ENCODE measurements at places on chromosomes 12 and 14. TPM values are rescaled to one million over a fixed set of nuclear protein-coding genes. Genes with fewer than 3 reads are reported as not detected.
A peak's percentile ranks its signal among the peaks of the same experiment; 100 is the strongest.

- DNase-seq, result no peak
These were observed 15.7 kb downstream of the PLEKHG7 start for GRCh38 chr12:92718483-92718990.

GRCh38 chr12:19181666-19182426 lies 52.3 kb downstream of the PLEKHA5 start:
- DNase-seq, result peak; percentile 29

DNA sequence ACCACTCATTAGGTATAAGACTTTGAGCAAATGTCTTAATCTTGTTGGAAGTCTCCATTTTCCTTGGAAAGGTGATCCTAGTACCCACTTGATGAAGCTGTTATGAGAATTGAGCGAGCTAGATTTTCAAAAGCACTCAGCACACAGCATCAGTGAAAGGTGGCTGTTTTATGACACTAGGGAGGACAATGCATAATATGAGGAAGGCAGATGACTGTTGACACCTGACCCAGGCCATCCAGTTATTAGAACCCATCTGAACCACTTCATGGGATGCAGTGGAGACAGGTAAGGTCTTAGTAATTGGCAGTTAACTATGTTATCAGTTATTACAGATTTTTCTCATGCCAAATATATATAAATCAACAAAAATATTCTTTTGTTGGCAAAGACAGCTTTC lies 369.9 kb upstream of the PDE3A start:
- DNase-seq, result no peak

Gene KRT1
- not detected for polyA plus RNA-seq

DNA sequence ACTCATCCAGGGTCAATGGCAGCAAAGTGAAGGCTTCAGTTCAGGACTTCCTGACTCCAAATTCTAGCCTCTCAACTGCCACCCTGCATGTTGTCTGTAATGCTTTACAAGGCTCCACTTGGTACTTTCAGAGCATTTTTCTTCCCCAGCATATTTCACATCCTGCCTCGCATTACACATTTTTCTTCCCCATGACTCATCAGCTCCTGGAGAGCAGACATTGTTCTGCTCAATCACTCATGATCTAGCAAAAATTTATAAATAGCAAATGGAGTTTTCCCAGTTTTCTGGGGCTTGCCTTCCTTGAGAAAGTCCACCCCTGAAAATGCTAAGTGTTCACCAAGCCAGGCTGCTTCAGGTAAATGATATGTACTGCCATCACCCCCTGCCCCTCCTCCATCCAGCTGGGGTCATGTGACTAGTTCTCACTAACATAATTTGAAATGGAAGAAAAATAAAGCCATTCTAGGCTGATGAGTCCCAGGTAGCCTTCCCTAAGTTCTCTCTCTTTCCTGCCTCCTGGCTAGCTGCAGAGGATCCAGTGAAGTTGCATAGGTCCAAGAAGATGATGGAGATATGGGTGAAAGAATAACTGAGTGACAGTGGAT lies 69.4 kb downstream of the ARMH4 start:
- DNase-seq, result no peak

GRCh38 chr14:31937730-31938346 lies 139.3 kb upstream of the ARHGAP5 start:
- no peak for DNase-seq

Data from brain (organoid and tissue), 16 donors.